ENCODE measurements at places on chromosomes 7 and 10.
A peak's percentile ranks its signal among the peaks of the same experiment; 100 is the strongest.

GRCh38 chr10:78302989-78303854, 269.6 kb downstream of the RPS24 start:
- DNase-seq: peak; percentile 96

GRCh38 chr7:30785786-30786185, 14.6 kb downstream of the MINDY4 start:
- no peak for DNase-seq

DNA sequence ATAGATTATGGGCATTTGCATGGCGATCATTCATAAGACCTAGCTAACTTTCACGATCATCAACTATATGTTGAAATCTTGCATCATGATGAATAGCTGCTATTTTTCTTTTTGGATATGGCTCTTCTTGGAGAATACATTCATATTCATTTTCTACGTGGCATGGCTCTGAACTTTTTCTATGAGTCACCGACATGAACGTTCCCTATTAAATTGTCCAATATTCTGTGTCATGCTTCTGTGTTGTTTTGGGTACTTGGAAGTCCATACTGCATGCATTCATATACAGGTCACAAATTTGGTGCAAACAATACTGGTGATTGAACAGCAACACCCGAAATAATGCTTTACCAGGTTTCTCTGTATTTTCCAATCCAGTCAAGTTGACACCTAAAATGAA, 37.9 kb upstream of the ANKRD1 start:
- no peak for DNase-seq

DNA sequence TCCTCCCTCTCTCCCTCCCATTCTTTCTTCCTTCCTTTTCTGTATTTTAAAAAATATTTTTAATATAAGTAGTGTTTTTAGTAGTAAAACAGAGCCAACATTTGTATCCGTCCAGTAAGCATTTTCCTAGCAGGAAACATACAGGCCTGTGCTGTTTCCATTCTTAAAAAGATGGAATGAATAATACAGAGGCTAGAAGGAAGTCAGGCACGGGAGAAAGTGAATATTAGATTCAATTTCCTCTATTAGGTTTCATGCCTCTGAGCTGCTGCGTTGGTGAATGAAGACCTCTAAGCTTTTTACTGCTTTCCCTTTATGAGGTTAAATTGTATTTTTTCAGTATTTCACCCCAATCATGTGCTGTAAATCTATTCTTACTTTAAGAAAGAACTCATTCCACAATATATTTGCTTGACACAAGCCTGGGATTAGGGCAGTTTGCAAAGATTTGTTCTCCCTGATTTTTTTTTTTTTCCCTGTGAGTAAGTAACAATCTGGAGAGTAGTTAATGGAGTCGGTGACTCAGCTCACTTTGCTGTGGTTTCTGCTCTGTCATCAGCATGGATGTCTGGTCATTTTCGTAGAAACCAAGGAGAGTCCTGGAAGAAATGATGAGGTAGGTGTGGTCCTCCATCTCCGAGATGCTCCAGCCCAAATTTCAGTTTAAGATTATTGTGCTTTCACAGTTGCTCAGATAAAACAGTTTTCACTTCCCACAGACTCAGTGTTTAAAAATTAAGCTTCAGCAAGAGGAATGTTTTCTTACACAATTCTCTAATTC, 76.1 kb upstream of the PITRM1 start:
- no peak for DNase-seq

DNA sequence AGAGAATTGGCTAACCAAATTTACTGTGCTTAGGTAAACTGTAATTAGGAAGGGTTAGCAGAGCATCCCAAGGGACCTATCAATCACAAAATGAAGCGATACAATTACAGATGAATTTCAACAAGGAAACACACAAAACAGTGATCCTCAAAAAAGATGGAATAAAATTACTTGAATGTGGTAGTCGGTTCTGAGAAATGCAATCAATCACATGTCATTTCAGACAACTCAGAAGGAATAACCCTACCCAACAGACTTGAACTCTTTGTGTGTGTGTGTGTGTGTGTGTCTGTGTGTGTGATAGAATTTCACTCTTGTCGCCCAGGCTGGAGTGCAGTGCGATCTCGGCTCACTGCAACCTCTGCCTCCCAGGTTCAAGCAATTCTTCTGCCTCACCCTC, 43.5 kb downstream of the ST8SIA6 start:
- DNase-seq: no peak

DNA sequence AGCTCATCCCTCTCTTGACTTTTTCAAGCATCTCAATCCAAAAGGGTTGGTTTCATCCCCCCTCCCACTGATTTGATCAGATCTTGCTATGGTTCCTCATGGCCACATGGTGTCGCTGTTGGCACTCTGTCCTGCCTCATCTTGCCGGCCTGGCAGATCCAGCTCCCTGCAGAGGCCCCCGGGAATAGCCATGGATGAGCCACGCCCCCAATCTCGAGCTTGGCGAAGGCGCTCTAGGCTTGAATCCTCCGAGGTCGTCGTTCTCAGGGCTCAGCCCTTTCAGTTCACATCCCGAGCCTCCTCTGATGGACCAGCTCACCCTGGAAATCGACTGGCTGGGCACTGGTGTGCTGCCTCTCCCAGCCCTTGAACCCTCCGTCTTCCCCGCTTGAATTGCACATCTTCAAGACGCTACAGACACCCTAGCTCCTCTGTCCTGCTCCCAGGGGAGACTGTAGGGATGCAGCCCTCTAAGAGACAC, 628.7 kb downstream of the TYW1 start:
- DNase-seq: peak; percentile 1

DNA sequence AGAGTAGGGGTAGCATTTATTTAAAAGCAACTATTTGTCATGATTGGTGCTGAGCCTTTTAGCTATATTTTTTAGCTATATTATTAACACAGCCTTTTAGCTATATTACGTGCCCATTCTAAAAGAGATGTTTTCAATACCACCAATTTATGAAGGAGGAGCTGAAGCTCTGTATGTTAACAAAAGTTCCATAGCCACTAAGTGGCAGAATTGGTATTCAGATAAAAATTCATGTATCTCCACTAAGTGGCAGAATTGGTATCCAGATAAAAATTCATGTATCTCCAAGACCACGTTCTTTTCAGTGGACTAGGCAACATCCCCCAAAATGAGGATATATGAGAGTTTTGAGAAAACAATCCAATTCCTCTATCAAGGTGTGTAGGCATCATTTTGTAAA, 268.6 kb downstream of the HGF start:
- no peak for DNase-seq

GRCh38 chr10:21364196-21365114, 161.0 kb downstream of the SKIDA1 start:
- DNase-seq: no peak

DNA sequence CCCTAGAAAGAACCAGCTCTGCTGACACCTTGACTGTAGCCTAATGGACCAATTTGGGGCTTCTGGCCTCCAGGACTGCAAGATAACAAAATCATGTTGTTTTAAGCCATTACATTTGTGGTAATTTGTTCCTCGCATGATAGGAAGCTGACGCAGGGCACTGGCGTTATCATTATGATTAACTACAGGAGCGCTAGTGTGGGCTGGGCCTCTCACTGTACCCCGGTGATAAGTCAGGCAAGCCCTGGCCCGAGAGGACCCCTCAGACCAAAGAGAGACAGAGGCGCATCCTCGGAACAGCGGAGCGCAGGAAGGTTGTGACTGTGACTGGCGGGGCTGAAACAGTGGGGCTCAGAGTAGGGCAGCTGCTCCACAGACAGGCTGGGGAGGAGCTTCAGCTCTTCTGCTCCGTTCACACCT, 150.3 kb upstream of the CHST15 start:
- no peak for DNase-seq

GRCh38 chr10:21047096-21047495, 150.0 kb upstream of the NEBL start:
- no peak for DNase-seq

- no peak for DNase-seq
Observed at GRCh38 chr7:31688996-31689395, 2.0 kb downstream of the PPP1R17 start.

- DNase-seq: no peak
Observed at GRCh38 chr10:26843736-26844135, 17.0 kb downstream of the ABI1 start.

- no peak for DNase-seq
Observed at GRCh38 chr10:28949005-28950004, 272.0 kb downstream of the BAMBI start.

- DNase-seq: no peak
Observed at GRCh38 chr7:106693677-106694353, 32.9 kb upstream of the CCDC71L start.

DNA sequence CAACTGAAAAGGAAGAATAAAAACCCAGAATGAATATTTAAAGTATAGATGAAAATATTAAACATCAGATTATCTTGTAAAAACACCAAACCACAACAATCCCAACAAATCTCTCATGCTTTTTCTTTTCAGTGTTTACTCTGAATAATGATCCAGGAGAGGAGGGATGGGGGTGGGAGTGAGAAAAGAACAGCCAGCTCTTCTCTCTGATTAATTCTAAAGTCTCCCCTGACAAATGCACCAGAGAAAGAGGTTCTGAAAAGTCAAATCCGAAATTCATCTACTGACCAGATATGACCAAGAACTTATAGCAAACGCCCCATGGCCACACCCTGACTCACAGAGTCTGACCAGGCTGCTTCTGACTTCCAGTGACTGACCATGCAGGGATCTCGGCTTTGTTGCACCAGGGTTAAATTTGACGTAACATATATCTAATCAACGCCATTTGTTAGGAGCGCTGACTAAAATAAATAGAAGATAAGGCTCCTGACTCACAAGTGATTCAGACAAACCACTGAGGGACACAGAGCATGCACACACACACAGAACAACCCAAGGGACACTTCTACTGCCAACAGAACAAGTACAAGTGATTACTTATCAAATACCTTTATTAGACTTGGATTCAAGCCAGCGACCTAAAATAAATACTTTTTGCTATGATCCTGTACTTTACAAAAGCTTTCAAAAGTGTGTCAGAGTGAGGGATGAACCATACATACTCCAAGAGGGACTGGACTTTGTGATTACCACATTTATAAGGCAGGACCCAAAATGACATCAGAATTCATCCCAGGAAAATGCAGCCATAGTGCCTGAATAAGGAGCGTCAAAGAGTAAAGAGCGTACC, 9.3 kb upstream of the SPOCK2 start:
- DNase-seq: no peak

DNA sequence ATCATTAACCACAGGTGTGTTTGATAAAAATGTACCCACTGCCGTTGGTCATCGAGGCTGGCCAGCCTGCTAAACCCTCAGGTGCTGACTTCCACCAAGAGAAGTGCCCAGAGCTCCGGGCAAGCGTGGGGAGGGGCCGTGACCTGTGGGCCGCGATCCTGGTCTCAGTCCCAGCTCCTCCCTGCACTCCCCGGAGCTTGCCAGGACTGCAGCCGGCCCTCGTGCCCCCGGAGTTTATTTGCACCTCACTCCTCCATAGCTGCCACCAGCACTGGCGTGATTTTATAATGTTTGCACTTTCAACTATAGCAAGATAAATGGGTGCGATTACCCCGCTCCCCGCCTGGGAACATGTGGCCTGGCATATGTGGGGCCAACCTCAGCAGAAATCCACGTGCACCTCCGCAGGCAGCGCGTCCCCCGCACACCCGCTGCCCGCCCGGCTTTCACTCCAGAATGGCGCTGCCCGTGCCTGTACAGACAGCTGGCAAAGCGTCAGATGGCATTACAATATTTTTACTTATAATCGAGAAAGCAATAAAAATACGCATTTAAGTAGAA, 30.8 kb downstream of the UNCX start:
- DNase-seq: no peak

DNA sequence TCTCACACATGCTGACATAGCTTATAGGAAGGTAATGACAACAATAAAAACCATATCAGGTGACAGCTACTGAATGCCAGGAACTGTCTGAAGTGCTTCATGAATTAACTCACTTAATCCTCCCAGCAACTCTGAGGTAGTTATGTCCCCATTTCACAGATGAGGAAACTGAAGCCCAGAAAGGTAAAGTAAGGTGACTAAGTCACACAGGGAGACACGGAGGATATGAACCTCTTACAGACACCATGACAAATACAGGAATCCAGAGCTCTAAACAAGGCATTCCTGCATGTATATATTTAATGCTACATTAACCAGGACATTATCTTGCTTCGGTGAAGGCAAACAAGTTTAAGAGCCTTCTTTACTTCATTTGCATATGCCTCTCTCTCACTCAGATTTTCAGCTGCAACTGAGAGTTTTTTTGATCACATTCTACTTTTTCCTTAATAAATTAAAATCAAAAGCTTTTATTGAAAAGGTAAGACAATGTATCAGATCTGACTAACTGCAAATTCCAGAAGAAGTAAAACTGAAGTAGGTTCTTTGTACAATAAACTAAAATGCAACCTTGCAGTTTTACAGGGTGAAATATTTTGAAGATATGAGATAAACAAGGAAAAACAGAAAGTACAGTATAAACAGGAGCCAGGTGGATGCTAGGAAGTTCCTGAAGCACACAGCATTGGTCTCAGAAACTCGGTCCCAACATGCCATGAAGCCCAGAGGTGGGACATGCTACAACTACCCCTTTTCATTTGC, 79.5 kb downstream of the SGMS1 start:
- DNase-seq: no peak

- no peak for DNase-seq
Observed at GRCh38 chr10:33227489-33227888, 107.0 kb downstream of the NRP1 start.

- DNase-seq: no peak
Observed at GRCh38 chr10:132943791-132944404, 1.5 kb upstream of the CFAP46 start.

GRCh38 chr7:106888204-106888603, 23.1 kb downstream of the PIK3CG start:
- DNase-seq: no peak

DNA sequence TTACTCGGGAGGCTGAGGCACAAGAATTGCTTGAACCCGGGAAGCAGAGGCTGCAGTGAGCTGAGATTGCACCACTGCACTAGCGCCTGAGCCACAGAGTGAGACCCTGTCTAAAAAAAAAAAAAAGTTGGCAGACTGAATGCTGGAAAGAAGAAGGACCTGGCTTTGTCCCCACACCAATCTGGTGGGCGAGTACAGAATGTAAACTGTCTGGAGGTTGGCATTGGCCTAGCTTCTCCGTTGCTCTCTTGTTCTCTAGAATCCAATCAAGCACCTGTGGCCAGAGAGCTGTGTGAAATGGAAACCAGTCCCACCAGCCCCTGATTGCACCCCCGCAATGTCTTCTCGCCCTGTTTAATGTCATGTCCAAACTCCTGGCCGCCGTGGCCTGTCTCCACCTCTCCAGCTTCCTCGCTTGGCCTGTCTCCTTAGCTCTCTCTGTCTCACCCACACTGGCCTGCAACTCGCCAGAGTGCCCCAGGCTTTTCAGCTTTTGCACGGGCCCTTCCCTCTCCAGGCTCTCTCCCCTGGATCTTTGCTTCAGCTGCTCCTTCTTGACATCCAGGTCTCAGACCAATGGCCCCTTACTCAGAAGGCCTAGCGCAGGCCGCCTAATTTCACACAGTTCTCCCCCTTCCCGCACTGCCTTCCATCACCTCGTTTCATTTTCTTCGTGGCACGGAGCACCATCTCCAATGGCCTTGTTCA, 670 bp upstream of the AGK start:
- DNase-seq: no peak

All from CD4-positive, alpha-beta T cell treated with Interleukin-17A for 1 hour (primary cell).